ENCODE measurements at places on chromosomes 2 and 18.

DNA sequence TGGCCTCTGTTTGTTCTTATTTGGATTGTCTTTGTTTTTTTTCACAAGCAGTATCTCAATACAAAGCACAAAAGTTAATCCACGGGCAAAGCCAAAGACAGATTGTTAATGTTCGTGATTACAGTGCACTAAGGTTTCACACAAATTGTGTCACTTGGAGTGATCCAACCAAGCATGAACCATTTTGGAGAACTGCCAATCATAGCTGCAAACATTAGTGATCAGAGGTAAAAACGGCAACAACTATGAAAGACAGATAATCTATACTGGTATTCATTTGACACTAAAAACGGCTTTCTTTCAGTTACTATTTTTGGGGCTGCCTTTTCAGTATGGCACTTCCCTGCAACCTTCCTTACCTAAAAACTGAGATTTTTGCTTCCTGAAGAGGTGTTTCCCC lies 213.1 kb upstream of the GULP1 start:
- DNase-seq = no peak

GRCh38 chr2:10169053-10169578 lies 46.6 kb downstream of the RRM2 start:
- DNase-seq = no peak

GRCh38 chr18:5891854-5892215 lies 3.5 kb downstream of the TMEM200C start:
- DNase-seq = no peak

GRCh38 chr2:175431101-175431946 lies 249.8 kb upstream of the ATP5MC3 start:
- DNase-seq = no peak

GRCh38 chr2:137020452-137021196 lies 255.3 kb downstream of the THSD7B start:
- no peak for DNase-seq

- DNase-seq = no peak
These were observed 227.9 kb downstream of the CDH2 start for GRCh38 chr18:27948986-27949385.

GRCh38 chr2:222750533-222750932 lies 79.1 kb downstream of the MOGAT1 start:
- DNase-seq = no peak

DNA sequence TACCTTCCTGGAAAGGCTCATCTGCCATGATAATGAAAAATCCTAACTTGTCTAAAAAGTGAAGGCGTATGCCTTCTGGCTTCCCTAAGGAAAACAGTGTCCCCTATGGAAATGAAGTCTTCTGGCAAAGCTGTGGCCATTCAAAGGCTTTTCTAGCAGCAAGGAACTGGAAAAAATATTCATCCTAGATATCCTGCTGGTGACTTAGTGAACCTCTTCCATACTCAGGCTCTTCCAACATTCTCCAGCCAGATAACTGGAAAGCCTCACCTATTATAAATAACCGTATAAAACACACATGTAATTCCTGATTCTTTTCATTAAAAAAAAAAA lies 84.7 kb downstream of the RBMS1 start:
- DNase-seq = no peak

- no peak for DNase-seq
These were observed 261.9 kb upstream of the EPHA4 start for GRCh38 chr2:221833966-221834365.

All from SHP77 treated with DMSO at 0.1 percent for 48 hours (cell line).